ENCODE measurements at places on chromosomes 2 and 18.

GRCh38 chr2:16763056-16763455 is 97.4 kb upstream of the CYRIA start:
- DNase-seq, result no peak

DNA sequence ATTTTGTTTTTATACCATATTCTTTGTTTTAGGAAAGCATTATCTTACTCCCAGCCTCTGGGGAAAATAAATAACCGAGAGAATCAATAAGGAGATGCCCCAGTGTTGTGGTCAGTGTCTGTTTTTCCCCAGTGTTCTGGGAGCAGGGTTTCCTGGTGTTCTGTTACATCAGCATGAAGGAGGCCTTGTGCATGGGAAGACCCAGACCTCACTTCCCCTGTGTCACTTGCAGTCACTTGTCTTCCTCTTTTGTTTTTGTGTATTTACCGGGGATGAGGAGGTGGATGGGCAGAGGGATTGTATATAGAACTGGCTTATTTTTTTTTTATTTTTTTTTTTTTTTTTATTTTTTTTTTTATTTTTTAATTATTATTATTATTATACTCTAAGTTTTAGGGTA is 45.0 kb upstream of the MGAT5 start:
- no peak for DNase-seq

DNA sequence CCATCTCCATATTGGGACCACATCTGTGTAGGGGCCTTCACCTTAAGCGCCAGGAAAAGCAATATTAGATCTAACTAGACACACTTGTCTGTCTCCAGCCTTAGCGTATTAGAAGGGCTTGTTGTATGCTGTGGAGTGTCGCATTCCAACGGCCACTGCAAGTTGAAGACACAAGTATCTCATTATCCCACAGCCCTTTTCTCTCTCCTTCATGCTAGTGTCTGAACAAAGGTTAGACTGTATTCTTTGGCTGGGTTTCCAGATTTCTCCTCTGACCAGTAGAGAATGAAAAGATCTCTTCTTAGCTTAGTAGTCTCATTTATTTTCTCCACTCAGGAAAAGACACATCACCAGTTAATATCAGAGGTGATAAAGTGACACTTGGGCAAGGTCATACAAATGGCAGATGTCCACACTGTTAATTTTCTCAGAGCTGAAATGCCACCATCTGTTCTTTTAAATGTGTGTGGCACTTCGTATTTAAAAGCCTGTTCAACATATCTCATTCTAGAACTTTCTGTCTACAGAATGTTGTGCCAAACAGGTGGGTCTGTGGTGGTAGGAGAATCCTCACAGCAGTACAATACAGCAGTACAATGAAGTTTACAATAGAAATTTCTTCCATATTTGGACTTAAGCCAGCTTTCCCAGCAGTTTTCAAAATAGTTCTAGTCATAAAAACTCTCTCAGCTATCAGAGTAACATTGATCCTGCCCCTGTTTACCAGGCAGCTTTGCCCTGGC is 94.0 kb upstream of the ITGA6 start:
- DNase-seq, result no peak

GRCh38 chr2:157376041-157376440 is 50.4 kb upstream of the ERMN start:
- no peak for DNase-seq

- no peak for DNase-seq
These were observed 355.1 kb upstream of the ZC3H15 start for GRCh38 chr2:186130748-186131641.

GRCh38 chr2:31802711-31803110 is 208.1 kb downstream of the MEMO1 start:
- no peak for DNase-seq
